ENCODE measurements at places on chromosomes 11 and 22. TPM values are rescaled to one million over a fixed set of nuclear protein-coding genes. Genes with fewer than 3 reads are reported as not detected.

The UBASH3B gene
- 4.7 TPM for total RNA-seq

DNA sequence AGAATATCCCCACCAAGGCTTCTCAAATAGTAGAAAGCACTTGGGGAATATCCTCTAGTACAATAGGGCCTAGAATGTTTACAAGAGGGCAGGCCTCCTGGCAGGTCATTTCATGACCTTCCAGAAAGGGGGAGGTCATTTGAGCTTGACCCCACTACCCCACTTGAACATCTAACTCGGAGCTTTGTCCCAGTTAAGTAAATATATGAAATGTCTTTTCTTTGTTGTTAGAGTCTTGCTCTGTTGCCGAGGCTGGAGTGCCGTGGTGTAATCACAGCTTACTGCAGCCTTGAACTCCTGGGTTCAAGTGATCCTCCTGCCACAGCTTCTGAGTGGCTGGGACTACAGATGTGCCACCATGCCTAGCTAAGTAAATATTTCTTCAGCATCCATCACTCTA, 108.4 kb downstream of the ABTB2 start:
- no peak for DNase-seq

DNA sequence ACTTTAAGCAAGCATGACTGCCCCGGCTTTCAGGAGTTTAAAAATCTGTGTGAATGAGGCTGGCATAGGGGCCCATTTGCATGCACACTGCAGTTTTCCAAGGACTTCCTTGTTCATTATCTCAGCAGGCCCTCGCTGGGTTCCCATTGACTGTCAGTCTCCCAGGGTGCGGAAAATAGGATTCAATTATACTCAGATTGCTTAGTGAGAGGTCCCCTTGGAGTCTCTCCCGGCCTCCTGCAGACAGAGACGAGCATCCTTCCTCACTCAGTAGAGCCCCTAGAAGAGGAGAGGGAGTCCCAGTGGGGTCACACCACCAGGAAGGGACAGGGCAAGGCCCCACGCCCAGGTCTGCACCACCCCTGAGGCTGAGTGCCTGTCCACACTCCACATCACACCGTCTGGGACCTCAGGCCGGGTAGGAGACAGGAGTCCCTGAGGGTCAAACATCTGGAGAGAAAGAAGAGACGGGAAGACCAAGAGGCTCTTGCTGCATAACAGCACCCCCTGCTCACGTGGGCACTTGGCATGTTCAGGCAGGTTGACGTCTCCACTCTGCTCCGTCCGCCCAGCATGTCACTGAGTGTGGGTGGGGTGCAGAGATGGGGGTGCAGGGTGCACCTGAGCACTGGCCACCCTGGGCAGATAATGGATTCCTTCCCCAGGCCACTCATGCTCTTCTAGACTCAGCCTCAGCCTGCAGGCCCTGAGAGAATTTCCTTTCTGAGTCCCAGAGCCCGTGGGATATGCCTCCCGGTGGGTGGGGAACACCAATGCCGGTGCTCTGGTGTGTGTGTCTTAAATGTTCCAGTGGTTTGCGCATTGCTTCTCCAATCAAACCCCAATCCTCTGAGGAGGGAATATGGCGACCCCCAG, 58.8 kb downstream of the MCM5 start:
- DNase-seq = no peak

GRCh38 chr11:45872651-45873356, 12.6 kb upstream of the MAPK8IP1 start:
- DNase-seq = peak; percentile 42

- DNase-seq = no peak
These were observed 47.3 kb downstream of the ARL14EP start for GRCh38 chr11:30370164-30370563.
